Activated CD4-positive, alpha-beta T cell treated with anti-CD3 and anti-CD28 coated beads, Interleukin-2, amount 10 ng/mL, durations not matched to agents 7 days and 5 days (primary cell): ENCODE measurements at places on chromosomes 4 and X.

- DNase-seq, result no peak
Observed at GRCh38 chrX:112857478-112857878, 16.8 kb upstream of the AMOT start.

DNA sequence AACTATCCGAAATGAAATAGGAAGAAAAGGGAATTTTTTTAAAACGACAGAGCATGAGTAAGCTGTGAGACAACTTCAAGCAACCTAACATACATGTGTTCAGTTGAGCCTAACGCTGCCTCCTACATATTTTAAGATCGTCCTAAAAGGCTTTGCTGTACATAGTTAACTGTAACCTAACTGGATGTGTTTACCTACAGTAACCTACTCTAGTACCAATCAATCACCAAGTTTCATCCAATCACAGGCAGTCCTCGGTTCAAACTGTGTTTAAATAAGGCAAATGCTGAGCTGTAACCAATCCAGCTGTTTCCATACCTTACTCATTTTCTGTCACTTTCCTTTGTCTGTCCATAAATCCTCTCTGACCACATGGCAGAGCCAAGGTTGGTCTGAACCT lies 17.1 kb downstream of the RCHY1 start:
- no peak for DNase-seq

DNA sequence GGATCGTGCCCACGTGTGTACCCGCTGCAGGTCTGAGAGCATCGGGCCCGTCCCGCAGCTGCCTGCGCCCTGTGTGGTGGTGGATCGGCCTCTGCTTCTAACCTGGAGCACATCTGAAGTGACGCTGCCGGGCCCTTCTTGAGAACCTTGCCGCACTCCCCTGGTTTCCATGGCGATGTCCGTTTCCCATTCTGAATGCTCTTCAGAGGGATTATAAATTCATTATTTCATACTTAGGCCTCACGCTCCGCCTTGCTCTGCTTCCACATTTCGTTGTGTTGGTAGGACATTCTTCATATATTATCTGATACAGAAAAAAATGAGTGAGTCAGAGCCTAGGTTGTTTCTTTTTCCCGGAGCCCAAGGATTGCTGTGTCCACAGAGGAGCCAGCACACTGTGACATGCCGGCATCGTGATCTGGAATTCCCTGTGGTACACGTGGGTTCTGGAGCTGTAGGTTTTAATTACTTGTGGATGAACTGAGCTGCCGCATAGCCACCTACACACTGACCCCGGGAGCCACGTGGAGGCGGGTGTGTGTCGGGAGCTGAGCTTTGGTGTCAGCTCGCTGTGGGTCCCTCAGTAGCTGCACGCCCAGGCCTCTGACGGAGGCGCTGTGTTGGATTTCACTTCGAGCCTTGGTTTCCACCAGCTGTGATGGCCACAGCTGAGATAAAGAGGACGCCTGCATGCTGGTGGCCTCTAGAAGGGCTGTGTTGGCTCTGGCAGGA lies 63.4 kb downstream of the PSAPL1 start:
- DNase-seq, result no peak

DNA sequence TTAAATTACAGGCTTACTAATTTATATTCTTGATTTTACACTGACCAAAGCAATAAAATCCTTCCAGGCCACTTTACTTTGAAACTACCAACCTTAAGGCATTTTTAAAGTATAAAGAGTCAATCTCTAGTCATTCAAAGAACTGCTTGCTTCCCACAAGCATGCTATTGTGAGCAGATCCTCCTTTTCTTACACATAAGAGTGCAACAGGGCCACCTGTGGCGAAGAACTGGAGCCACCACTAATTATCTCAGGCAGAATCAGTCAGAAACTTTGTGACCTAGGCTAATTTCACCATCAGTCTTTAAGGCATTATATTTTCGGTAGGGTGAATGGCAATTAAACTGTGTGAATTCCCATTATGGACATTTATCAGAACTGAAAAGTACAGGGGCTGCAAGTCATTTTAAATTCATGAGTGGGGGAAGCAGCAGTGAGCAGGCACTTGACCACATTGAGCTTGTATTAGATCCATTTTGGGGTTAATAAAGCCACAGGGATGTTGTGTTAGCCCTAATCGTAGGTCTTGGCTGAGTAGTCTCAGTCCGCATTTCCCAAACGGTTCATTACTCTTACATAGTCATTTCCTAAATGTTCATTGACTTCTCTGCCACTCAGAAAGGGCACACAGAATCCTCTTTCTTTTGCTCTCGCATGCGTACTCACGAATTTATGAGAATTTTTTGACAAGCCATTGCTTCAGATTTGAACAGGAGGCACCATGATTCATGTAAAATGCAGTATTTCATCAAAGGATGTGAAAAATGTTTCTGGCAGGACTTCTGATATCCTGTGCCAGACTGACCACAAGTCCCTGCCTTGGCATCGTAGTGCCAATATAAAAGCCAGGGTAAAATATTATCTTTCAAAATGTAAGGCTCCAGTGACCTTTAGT lies 39.8 kb downstream of the NPY2R start:
- DNase-seq, result no peak

DNA sequence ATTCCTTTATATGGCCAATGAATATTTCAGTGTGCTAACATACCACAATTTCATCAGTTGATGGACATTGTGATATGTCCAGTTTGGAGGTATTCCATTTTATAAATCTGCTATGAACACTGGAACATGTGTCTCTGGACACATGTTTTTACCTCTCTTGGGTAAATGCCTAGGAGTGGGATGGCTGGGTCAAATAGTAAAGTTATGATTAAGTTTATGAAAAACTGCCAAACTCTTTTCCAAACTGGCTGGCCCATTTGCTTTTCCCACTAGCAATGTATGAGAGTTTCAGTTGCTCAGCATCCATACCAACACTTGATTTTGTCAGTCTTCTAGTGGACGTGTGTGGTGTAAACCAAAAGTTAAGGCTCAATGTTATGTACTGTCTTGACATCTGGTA lies 40.5 kb downstream of the CEP44 start:
- DNase-seq, result no peak

DNA sequence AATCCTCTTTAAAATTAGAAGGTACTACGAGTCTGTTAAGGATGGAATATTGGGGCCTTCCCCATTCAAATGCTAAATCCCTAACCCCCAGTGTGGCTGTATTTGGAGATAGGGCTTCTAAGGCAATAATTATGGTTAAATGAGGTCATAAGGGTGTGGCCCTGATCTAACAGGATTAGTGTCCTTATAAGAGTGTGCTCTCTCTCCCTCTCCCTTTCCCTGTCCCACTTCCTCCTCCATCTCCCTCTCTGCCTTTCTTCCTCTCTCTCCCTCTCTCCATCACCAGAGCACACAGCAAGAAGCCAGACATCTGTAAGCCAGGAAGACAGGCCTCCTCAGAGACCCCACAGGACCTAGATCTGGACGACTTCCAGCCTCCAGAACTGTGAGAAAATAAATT lies 116.9 kb downstream of the COL25A1 start:
- DNase-seq, result no peak

DNA sequence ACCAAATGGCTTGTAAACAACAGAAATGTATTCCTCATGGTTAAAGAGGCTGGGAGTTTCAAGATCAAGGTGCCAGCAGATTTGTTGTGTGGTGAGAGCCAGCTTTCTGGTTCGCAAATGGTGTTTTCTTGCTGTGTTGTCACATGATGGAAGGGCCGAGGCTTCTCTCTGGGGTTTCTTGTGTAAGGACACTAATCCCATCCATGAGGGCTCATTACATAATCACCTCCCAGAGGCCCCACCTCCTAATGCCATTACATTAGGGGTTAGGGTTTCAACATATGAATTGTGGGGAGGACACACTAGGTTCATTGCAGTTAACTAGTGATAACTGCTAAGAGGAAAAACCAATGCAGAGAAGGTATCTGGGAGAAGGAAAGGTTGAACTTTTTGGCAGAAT lies 103.5 kb upstream of the ENPEP start:
- DNase-seq, result no peak

- no peak for DNase-seq
Observed at GRCh38 chr4:143019351-143019750, 165.4 kb upstream of the USP38 start.

- no peak for DNase-seq
Observed at GRCh38 chrX:105837232-105837631, 14.9 kb downstream of the NRK start.

GRCh38 chr4:85514117-85514516 lies 39.2 kb downstream of the ARHGAP24 start:
- no peak for DNase-seq

DNA sequence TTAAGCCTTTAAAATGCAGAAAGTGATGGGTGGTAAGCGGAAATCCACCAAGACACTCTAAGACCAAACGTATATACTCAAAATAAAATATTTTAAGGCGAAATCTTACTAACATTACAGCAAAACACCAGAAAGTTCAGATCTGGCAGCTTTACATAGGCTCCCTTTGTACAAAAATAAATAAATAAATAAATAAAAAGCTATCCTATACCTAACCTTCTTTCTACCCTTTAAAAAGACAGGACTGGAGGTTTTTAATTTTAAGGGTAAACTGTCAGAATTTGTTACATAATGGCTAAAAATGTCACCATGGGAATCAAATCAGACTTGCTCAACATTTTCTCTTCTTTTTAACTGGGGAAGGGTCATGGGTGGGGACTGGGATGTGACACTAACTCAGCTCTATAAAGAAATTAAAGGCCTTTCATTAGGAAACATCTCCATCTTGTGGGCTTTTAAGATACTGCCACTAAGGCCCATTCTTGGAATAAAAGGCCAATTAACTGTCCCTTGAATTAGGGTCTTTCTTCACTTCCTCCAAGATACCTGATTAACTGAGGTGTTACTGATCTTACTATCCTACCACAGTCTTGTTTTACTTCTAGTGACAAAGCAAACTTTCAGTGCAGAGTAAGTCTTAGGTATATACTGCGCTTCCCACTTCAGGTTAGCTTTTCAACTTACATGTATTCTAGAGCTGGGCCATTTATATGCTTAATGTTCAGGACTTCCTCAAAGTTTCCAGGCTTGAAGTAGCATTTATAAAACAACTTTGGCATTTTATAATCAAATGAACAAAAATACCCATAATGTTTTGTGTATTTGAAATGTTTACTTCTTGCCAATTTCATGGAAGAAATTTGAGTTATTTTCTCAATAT lies 13.3 kb downstream of the HNRNPD start:
- DNase-seq, result no peak

DNA sequence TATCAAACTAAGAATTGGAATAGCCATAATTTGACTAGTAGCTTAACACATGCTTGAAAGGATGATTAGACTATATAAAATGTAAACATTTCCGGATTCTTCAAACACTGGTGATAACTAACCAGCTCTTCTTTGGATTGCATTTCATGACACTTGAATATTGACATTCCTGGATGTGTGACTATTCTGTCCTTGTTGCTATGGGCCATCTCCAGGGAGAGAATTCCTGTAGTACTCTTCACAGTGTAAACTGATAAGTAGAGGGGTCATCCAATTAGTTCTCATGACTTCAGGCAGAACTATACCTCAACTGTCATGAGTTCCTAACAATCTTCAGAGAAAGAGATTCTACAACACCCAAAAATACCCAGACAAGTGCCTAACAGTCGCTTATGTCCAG lies 1026.7 kb upstream of the TENM3 start:
- no peak for DNase-seq

GRCh38 chrX:23930894-23931604 lies 23.2 kb downstream of the CXorf58 start:
- peak; percentile 7 for DNase-seq

GRCh38 chr4:110250023-110250387 lies 51.6 kb upstream of the ELOVL6 start:
- DNase-seq, result no peak

DNA sequence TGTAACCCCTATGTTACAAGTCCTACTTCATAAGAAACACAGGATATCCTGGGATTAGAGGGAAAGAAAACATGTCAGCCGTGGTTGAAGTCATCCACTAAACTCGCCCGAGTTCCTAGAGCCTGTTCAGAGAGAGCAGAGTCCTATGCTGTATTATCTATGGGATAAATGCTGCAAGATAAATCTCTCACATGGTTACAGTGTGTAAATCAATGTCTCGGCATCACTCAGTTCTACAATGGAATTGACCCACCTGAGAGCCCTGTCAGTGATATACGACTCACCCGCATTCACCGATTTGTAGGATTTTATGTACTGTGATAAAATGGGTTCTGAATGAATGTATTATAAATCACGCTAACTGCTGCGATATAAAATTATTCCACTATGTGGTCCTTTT lies 127.8 kb upstream of the ANXA3 start:
- no peak for DNase-seq

DNA sequence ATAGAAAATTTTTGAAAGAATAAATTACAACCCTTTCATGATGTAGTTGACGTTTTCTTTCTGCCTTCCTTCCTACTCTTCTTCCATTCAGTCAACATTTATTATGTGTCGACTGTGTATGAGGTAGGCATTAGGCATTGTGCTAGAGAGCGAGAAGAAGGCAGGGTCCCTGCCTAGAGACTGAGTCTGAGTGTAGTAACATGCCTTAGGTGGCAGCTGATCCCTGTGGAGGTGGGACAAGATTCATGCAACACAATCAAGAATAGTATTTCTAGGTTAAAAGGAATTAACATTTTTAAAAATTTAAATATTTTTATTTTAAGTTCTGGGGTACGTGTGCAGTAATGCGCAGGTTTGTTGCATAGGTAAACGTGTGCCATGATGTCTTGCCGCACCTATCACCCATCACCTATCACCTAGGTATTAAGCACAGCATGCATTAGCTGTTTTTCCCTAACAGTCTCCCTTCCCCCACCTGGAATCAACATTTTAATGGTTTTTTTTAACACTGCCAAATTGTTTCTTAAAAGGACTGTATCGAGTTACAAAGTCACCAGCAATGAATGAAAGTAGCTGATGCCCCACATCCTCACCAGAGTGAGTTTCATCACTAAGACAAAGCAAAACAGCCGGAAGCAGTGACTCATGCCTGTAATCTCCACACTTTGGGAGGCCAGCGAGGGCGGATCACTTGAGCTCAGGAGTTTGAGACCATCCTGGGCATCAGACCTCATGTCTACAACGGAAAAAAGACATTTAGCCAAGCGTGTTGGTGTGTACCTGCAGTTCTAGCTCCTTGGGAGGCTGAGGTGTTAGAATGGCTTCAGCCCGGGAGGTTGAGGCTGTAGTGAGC lies 84.0 kb downstream of the WWC2 start:
- DNase-seq, result peak; percentile 16

DNA sequence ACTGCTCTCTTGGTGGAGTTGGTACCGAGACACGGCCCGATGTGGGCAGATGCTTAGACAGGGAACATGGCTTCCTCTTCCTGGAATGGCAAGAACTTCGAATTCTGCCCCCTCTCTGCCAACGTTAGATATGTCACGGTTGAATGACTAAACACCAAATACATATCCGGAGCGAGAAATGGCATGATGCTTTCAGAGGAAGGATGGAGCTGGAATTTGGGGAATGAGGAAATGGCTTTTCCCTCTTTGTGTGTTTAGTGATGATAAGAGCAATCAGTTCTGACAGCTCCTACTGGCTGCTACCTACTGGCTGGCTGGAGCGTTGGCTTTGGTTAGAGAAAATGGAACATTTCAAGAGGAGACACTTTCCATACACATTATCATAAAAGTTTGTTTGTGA lies 140.0 kb downstream of the DHRSX start:
- DNase-seq, result no peak
